ENCODE measurements at places on chromosomes 3 and 15. TPM values are rescaled to one million over a fixed set of nuclear protein-coding genes. Genes with fewer than 3 reads are reported as not detected.

DNA sequence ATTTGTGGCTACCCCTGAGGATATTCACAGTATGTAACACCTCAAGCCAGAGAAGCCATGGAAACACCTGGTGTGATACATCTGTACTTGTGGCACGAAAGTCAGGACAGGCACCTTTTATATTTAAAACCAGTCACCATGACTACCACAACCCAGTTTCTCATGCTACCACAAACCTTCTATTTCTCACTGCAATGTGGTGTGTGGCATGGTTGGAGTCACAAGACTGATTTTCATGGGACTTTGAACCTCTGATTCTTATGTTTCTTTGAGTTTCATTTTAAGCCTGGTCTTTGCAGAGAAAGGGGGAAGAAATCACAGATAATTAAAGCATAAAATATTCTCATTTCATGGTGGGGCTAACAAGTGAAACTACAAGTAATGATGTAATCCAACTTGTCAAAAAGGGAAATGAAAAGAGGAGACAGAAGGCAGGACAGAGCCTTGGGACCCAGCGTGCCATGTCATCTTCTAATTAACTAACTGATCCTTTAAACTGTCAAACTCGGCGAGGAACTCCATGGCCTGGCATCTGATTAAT, 175.9 kb downstream of the PDZRN3 start:
- DNase-seq, result no peak

DNA sequence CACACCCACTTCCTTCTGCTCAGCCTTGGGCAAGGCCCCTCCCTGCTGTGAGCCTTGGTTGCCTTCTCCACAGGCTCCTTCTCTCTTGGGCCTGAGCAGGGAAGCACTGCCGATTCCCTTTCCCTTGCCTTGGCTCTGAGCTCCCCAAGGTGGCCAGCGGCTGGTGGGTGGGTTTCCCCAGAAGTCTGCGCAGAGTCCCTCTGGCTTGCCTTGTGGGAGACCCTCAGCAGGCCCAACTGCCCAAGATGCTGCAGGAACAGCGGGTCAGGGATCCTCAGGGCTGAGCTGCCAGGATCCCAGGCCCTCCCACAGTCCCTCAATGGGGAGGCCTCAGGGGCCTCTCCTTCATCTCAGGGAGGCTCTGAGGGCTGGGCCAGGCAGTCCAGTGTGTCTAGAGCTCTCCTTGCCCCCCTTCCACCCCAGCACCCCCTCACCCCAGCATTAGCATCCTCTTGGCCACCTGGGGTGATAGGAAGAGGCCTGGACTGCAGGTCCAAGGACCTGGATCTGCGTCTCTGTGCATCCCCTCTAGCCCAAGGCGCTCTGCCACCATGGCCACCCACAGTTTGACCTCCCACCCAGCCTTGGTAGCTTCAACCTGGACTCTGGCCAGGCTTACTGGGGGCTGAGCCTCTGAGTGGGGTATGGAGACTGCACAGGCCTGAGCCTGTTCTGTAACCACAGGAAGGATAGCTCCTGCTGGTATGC, 68.6 kb downstream of the EXOG start:
- peak; percentile 17 for DNase-seq

- peak; percentile 62 for DNase-seq
Measured at GRCh38 chr3:157073810-157074209, 86.1 kb downstream of the CCNL1 start.

DNA sequence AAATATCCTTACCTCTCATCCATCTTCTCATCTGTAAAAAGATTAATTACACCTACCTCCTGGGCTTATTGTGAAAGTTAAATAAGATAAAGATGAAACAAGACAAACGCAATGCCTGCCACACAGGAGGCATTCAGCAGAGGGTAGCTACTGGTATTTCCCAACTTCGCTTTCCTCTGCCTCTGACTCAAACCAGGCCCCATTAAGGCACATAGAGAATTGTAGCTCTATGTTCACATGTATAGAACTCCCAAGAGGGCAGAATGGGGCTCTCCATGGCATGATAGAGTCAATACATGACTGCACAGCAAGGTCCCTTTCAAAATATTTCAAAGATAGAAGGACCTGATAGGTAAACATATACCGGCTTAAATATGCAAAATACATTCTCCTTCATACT, 1.4 kb downstream of the LYSMD2 start:
- no peak for DNase-seq

DNA sequence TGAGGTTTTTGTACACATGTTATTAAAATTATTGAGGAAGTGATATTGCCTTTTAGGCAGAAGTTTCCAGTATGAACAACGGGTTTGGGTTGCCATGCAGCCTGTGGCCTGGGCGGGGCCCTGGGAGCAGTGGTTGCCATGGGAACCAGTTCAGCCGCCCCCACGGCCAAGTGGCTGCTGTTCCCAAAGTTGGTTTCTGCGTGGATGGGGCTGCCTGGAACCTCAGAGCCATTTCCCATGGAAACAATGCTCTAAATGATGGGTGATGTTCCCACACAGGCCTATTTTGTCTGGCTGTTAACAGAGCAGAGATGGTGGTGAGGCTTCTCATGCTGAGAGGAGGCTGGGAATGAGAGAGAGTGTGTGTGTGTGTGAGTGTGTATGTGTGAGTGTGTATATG, 19.5 kb downstream of the MRAS start:
- DNase-seq, result no peak

- DNase-seq, result no peak
Measured at GRCh38 chr3:13193320-13194284, 120.4 kb upstream of the IQSEC1 start.

DNA sequence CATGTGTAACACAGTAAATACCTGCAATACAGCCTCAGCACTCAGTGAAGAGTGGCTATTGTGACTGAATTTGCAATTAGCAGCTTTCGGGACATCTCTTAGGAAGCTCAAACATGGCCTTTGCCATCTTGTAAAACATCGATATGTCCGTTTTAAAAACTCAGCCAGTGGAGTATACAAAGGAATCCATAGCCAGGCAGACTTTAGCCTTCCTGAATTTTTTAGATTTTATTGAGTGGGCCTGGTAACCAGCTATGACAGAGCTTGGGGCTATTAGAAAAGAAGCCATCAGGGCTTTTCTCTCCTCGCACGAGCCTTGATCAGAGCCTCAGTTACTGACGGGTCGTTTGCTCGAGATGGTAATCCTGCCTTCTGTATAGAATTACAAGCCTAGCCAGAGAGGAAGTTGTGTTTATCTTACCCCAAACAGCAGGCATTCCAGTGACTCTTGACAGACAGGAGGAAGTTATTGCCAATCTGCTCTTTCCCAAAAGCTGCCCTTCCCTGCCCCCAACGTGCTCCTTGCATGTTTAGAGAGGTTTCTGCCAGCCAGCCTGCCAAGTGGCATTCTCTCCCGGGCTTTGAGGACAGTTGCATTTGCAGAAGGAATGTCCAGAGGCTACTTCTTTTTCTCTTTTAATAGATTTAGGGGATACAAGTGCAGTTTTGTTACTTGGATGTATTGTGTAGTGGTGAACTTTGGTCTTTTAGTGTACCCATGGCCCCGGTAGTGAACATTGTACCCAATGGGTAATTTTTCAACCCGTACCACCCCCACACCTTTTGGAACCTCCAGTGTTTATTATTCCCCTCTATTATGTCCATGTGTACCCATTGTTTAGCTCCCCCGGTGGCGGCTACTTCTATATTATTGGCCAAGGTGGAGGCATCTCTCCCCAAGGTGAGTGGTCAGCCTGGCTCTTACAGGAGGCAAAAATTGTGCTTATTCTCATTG, 40.6 kb downstream of the ITPR1 start:
- no peak for DNase-seq

DNA sequence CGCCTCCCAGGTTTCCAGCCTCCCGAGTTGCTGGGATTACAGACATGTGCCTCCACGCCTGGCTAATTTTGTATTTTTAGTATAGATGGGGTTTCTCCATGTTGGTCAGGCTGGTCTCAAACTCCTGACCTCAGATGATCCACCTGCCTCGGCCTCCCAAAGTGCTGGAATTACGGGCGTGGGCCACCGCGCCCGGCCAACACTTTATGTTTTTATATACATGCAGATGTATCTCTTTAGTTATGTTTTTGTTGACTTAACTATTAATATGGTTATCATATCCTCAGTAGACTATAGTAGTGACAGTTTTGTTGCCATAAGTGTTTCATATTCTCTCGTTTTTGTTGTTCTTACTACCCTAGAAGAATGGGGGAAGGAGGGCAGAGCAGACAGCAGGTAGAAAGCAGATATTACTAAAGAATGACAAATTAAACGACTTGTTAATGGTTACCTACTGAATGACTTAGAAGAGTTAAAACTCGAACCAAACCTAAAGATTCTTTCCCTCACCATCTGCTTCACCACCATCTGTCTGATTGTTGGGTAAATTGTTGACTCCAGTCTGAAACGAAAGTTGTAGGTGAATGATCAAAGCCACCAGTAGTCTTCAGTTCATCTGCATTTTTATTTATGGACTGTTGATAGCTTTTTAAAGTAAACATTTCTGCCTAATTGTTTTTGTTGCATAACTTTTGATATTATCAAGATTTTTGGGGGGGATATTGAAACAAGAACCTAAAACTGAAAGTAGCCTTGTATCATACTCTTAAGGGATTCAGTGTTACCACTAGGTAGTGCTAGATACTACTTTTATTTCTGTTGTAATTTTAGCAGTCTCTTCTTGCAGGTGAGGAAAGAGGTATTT, 89.3 kb downstream of the RASA2 start:
- peak; percentile 22 for DNase-seq

GRCh38 chr15:70315431-70315830, 217.7 kb upstream of the TLE3 start:
- no peak for DNase-seq

DNA sequence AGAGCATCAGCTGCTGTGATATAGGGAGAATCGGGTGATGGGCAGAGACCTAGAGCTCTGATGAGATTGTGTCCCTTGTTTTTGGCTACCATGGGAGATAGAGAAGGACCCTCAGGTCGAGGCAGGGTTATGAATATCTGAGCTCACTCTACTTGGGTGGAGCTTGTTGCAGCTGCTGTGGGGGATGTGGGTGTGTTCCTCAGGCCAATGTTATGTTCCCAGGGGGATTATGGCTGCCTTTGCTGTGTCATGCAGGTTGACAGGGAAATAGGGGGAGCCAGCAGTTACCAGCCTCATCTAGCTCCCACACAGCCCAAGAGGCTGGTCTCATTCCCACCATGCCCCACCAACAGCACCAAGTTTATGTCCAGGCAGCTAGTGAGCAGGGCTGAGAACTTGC, 131.5 kb downstream of the TRIM42 start:
- DNase-seq, result no peak

DNA sequence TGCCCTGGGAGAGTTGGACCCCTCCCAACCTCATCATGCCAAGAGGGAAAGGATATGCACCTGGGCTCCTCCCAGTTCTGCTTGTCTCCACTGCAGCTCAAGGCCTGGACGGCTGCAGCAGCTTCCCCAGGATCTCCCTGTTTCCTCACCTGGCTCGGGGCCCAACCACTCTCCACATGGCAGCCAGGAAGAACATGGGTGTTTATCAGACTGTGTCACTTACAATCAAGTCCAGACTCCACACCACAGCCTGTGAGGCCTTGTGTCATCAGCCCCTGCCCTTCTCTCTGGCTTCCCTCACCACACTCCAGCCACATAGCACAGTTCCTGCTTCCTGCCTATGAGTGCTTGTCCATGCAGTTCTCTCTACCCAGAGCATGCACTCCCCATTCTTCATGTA, 534.4 kb downstream of the EPHB1 start:
- no peak for DNase-seq

- no peak for DNase-seq
Measured at GRCh38 chr15:89566181-89566580, 9.1 kb upstream of the TICRR start.

- DNase-seq, result peak; percentile 66
Measured at GRCh38 chr3:39808467-39809180, 785 bp upstream of the MYRIP start.

- DNase-seq, result no peak
Measured at GRCh38 chr3:123281929-123282328, 80.2 kb downstream of the SEC22A start.

DNA sequence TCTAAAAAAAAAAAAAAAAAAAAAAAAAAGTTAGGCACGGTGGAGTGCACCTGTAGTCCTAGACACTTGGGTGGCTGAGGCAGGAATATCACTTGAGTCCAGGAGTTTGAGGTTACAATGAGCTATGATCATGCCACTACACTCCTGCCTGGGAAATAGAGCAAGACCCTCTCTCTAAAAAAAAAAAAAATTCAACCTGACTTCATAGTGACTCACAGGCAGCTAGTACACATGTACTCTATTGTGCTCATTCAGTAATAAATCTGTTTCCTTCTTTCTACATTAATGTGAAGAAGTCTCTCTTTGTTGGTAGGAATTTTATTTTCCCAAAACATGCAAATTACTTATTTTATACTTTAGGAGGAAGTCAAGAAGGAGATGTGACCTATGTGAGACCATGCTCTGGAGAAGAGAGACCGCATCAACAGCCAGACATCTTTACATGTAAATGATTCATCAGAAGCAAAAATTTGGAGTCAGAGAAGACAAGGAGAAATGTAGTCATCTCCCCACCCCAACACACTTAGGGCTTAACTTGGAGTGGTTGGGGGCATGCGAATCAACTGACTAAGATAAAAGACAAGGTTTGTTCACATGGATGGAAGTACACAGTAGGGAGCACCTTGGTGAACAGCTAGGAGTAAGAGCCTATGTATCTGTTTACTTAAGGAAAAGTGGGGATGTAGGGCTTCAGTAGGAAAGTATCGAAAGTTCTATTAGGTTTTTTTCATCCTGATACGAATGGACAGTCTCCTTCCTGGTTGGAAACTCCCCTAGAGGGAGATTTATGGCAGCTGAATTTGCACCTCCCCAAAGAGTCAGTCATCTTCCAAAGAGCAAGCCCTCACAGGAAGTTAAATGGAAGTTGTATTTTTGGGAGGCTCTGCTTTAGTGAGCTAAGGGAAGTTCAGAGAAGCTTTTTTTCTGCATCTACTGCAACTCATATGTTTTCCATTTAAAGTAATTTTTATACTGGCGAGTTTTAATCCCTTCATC, 23.0 kb upstream of the NMD3 start:
- no peak for DNase-seq

DNA sequence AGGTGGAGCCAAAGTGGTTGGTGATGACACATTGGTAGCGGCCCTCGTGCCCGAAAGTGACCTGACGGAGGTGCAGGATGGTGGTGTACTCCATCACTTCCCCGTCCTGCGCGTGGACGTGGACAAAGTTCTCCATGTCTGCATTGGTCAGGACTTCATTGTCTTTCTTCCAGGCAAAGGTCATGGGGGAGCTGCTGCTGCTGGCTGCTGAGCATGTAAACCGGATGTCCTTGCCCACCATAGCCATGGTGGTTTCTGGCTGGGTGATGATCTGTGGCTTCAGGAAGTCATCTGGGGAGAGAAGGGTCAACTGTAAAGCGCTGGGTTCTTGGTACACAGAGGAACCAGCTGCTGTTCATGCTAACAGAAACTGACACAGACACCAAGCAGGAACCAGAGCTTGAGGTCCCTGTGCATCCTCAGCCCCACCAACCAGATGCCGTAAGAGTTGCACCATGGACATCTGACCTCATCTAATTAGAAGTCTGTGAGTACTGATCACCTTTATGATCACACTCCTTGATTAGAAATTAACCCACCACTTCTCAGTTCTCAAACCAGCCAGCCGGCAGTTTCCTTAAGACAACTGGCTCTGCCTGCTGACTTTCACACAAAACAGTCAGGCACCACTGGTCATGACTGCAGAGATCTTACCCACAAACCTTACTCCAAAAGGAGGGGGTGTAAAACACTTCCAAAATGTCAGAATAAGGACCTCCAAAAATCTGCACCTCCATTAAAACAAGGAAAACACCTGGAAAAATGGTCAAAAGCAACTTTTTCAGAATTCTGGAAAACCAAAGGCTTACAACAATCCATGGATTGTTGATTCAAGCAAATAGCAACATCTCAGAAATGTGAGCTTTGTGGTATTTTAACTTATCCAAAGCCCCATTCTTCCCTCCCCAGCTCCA, 114.6 kb downstream of the LRIG1 start:
- DNase-seq, result no peak

The ISLR gene
- total RNA-seq, result 30.2 TPM

The GOLGA8S gene
- total RNA-seq, result 0.60 TPM

The AP3S2 gene
- 42.9 TPM for total RNA-seq
